ENCODE measurements at places on chromosomes 11 and 22.

DNA sequence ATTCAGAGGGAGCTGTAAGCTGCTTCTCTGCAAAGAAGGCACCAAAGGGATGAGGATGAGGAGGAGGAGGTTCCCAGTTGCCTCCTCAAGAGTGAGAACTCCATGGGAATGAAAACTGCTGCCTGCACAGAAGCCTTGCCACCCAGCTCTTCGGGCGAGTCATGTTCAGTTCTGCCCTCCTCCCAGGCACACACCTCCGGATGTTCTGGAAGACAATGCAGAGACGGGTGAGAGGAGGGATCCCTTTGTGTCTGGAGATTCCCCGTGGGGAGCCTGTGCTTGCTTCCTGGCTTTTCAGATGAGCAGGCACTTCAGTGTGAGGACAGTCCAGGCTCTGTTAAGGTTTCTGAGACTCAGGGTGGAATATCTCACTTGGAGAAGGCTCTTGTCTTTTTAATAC lies 295.6 kb downstream of the DDX10 start:
- DNase-seq, result no peak

GRCh38 chr11:65448418-65449105 lies 26.0 kb downstream of the NEAT1 start:
- no peak for DNase-seq

DNA sequence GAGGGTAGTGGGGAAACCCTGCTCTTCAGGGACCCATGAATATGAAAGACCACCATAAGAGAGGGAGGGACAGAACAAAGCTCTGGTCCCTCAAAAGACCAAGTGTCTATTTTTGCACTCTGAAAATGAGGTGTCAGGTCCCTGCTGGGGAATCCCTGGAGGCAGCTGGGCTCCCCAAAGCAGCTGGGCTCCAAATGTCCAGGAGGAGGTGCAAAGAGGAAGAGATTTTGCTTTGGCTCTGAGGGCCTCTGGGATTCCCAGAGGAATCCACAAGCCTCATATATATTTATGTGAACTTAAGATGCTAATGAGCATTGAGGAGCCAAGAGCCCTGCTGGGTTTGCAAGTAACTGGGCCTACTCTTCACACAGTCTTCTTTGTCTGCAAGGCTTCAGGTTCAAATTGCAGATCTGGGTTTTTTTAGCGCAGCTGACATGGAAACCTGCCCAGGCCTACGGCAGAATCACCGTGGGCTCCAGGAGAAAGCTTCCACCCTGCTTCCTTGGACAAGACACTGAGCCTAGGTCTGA lies 26.0 kb downstream of the CLMP start:
- no peak for DNase-seq

- DNase-seq, result no peak
Observed at GRCh38 chr22:24526191-24526590, 28.7 kb downstream of the GUCD1 start.

DNA sequence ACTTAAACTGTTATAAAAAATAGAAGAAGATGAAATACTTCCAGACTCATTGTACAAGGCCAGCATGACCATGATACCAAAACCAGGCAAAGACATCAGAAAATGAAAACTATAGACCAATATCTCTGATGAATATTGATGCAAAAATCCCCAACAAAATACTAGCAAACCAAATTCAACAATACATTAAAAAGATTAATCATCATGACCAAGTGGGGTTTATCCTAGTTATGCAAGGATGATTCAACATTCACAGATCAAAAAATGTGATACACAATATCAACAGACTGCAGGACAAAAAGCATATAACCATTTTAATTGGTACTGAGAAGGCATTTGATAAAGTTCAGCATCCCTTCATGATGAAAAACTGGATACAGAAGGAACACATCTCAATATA lies 824.5 kb upstream of the RAG2 start:
- no peak for DNase-seq

GRCh38 chr22:20550851-20551744 lies 43.7 kb downstream of the MED15 start:
- no peak for DNase-seq

- no peak for DNase-seq
Observed at GRCh38 chr11:2537010-2537705, 92.3 kb downstream of the KCNQ1 start.

- peak; percentile 86 for DNase-seq
Observed at GRCh38 chr11:57499413-57499982, 16.0 kb downstream of the SLC43A1 start.

DNA sequence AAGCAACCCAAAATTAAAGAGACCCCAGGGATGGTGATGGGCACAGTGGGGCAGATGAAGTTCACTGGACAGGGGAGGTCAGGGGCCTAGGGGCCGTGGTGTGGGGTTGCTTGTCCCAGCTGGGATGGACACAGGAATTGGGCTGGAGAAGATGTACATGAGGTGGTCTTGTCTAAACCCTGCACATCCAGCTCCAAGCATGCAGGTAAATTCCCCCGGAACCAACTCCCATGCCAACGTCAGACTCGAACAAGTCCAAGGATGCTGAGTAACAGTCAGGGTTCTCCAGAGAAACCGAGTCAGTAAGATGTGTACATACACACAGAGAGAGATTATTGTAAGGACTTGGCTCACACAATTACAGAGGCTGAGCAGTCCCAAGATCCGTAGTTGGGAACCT lies 28.9 kb downstream of the TSPAN32 start:
- no peak for DNase-seq

GRCh38 chr11:5597953-5598352 lies 1.5 kb downstream of the TRIM6 start:
- no peak for DNase-seq

DNA sequence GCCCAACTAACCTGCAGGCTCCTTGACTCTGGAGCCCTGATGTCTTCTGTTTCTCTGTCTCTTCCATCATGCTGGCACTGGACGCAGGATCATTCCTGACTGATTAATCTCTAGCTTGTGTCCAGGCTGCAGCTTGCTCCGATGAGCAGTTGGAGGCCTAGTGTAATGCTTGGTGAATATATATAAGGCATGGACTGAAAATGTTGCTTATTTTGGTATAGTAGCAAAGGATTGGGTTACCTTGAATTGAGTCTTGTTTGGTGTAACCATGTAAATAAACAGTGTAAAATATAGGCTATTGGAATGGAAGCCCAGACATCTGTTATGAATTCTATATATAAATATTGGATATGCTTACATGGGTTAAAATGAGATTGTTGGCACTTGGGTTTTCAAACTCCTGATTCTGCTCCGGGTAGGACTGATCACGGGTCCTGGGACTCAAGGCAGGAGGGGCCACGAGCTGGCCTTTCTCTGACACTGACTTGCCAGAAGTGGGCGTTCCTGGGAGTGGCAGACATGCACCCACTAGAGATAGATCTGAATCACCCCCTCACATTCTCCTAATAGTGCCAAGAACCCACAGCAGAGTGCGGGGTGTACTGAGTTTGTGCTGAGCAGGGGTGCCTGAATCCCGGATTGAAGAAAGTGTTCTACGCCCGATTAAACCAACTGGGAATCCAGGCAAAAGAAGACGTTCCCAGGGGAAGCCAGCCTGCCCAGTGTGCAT lies 25.8 kb downstream of the LRP5 start:
- no peak for DNase-seq

DNA sequence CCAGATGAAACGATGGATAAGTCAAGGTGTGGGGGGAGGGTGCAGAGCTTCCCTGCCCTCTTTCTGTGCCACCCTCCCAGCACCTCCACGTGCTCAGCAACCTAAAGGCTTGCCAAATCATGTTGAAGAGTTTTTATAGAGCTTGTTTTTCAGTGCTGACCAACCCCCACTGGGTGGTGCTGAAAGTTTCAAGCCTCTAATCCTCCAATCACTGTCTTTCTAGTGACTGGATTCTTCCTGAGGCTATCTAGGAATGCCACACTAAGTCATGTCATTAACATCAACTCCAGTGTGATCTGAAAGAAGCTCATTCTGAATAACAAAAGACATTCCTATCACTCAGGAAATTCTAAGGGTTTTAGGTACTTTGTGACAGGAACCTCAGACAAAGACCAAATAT lies 382.6 kb downstream of the DYNC2H1 start:
- no peak for DNase-seq

DNA sequence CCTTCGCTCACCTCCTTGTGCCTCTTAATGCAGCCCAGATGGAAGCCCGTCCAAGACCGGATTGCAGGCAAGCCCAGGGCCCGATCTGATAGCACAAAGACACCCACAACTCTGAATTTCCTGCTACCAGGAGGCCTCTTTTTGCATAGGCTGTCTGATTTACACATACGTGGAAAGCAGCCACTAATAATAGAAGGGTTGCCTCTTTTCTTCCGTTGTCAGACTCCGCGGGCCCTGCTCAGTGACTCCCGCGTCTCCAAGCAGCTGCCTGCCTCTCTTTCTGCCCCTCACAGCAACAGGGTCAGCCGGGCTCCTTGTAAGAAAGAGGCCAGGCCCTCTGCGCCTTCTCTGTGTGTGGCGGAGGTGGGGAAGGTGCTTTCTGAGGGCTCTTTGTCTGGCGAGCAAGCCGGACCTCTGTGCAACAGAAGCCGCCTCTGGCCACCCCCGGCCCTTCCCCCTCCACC lies 26.7 kb downstream of the FLI1 start:
- no peak for DNase-seq

DNA sequence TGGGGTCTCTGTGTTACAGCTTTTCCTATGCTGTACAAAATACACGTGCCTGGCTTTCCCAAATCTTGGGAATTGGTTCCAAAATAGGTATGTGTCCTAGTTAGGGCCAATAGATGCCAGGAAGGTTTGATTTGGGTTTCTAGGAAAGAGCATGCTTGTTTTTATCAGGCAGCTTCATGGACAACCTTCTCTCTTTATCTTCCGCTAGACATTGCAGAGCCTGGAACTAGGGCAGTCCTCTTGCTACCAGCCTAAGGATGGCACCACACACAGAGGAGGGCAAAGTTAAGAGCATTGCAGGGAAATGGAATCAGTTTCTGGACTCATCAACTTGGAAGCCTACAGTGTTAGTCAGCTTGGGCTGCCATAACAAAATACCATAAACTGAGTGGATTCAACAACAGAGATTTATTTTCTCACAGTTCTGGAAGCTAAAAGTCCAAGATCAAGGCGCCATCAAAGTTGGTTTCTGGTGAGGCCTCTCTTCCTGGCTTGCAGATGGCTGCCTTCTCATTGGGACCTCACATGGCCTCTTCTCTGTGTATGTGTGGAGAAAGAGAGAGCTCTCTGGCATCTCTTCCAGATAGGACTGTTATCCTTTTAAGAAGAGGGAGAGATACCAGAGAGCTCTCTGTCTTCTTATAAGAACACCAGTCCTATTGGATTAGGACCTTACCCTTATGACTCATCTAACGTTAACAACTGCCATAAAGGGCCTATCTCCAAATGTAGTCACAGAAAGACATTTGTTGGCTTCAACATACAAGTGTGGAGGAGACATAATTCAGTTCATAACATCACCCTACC lies 27.3 kb upstream of the CREB3L1 start:
- no peak for DNase-seq

GRCh38 chr22:47367107-47367690 lies 604.7 kb downstream of the TBC1D22A start:
- no peak for DNase-seq

DNA sequence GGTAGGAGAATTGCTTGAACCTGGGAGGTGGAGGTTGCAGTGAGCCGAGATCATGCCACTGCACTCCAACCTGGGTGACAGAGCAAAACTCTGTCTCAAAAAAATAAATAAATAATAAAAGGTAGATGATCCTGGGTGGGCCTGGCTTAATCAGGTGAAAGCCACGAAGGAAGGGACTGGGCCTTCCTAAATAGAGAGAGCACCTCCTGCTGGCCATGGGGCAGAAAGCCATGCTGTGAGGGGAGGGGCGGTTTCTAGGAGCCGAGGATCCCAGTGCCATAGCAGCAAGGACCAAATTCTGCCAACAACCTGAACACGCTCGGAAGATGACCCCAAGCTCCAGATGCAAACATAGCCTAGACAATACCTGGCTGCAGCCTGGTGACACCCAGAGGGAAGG lies 24.5 kb upstream of the DGKZ start:
- no peak for DNase-seq

- DNase-seq, result no peak
Observed at GRCh38 chr11:17449158-17449557, 27.5 kb downstream of the ABCC8 start.

GRCh38 chr11:25777343-25777742 lies 554.6 kb upstream of the ANO3 start:
- DNase-seq, result no peak

- DNase-seq, result peak; percentile 62
Observed at GRCh38 chr11:64842366-64842759, 2.1 kb downstream of the CDC42BPG start.

DNA sequence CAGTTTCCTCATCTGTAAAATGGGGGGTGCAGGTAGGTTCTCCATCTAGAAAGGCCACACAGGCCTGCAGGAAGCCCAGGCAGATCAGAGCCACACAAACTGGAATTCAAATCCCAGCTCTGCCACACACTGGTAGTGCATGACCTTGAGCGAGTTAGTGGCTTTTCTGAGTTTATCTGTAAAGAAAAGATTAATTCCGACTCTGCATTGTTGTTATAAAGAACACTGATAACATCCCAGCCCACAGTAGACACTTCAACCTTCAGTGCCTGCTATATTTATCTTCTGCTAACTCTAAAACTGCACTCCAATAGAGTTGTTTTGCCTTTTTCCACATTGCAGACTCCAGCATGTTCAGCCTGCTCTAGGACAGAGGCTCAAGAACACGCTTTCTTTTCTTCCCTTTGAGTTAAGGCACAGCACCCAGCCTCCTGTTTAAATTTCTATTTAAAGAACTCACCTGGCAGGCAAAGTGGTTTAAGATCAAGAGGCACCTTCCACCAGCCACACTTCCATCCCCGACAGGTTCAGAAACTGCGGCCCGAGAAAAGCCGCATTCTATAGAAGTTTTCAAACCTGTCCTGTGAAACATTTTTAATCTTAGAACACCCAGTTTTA lies 133.9 kb downstream of the PLEKHA7 start:
- no peak for DNase-seq

DNA sequence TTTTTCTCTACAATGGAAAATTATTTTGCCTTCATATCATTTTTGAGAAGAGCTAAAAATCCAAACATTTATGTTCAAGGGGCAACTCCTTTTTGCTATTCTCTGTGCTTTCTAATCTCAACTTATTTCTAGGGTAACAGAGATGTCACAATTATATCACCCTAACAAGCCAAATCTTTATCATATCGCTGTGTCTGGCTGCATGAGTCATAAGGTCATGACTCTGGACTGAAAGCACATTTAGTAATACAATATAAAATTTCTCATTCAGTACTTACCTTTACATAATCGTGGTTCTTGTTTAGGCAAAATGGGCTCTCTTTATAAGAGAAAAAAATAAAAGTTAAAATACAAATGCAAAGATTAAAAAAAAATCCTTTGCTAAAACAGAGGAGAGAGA lies 326.0 kb downstream of the CASP12 start:
- DNase-seq, result no peak

- no peak for DNase-seq
Observed at GRCh38 chr22:37249986-37250385, 5.9 kb upstream of the RAC2 start.
